ENCODE measurements at places on chromosomes 1 and 21.
A peak's percentile ranks its signal among the peaks of the same experiment; 100 is the strongest.

DNA sequence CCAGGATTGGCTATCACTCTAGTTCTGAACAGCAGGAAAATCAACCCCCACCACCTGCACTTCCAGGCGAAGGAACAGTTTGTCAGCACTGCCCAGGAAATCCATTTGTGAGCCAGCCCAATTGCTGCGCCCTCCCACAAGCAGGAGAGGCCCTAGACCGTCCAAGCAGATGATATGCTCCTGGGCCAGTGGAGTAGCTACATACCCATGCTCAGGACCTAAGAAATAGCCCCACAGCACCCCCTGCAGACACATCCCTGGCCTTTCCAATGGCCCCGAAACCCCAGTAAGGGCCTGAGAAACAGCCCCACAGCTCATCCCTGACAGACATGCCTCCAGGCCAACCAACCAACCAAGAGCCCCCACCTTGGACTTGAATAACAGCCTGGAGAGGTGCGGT is 111.5 kb upstream of the ZC3H11B start:
- no peak for DNase-seq

GRCh38 chr1:54976747-54977146 is 3.7 kb upstream of the TMEM61 start:
- DNase-seq = no peak

DNA sequence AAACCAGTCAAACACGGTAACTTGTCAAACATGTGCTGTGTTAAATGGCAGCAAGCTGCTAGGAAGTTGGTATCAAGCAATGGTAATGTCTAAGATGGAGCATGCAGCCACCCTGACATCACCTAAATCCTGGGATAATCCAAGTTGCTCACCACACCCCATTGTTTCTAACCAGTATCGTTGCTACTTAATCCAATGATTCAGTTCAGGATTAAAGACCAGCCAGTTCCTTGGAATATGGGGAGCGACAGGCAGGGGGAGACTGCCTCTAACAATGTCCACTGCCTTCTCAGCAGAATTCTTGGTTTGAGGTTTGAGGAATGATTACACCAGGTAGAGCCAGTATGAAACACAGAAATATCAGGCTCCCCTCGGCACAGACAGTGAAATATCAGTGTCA is 122.1 kb upstream of the IFFO2 start:
- no peak for DNase-seq

GRCh38 chr1:244035358-244035757 is 15.7 kb upstream of the ZBTB18 start:
- no peak for DNase-seq

GRCh38 chr1:117479086-117479485 is 111.8 kb downstream of the MAN1A2 start:
- no peak for DNase-seq

- no peak for DNase-seq
These were observed 120.6 kb upstream of the KCND3 start for GRCh38 chr1:112110031-112110430.

GRCh38 chr1:115179397-115180079 is 90.2 kb upstream of the TSPAN2 start:
- DNase-seq = no peak

GRCh38 chr1:200090252-200091159 is 63.0 kb downstream of the NR5A2 start:
- DNase-seq = no peak

DNA sequence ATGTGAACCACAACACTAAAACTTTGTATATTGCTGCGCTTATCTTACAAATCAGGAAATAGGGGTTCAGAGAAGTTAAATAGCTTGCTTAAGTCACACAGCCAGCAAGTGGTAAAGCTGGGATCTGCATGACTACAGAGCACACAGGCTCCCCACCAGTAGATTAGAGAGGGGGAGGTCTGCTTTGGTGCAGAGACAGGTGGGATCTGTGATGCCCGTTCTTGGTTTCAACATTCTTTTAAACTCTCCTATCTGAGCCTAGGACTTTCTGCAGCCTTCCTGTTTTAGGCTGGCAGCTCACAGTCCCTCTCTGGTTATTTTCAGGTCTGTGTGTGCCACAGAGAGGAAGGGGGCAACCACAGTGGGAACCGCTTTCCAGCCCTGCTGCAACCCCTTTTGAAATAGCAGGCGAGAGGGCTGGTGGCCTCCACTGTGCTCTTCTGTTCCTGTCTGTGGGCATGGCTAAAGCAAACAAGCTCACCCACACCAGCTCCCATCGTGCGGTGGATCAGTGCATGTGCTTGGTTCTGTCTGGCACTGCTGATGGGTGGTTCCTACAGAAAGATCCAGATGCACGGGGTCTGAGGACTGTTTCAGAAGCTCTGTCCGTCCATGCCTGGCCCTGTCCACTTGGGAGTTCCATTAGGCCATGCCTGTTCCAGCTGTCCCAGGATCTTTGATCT is 1.7 kb upstream of the IL6R start:
- no peak for DNase-seq

DNA sequence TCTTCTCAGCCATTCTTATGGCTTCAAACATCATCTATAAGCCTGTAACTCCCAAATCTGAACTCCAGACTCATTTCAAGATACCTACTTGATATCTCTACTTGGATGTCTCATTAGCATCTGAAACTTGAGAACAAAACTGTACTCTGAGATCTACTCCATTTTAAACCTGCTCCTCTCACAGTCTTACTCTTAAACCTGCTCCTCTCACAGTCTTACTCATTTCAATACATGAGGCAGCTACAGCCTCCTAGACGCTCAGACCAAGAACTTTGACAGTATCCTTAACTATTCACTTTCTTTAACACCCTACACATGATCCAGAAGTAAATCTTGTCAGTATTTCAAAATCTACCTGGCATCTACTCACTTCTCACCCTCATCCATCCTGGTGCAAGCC is 54.3 kb downstream of the NBPF6 start:
- no peak for DNase-seq

- DNase-seq = no peak
These were observed 36.1 kb downstream of the CLSTN1 start for GRCh38 chr1:9787702-9788101.

- DNase-seq = peak; percentile 74
These were observed 546 bp downstream of the POU2F1 start for GRCh38 chr1:167221126-167221737.

- no peak for DNase-seq
These were observed 123.6 kb upstream of the B3GALT2 start for GRCh38 chr1:193309936-193310475.

DNA sequence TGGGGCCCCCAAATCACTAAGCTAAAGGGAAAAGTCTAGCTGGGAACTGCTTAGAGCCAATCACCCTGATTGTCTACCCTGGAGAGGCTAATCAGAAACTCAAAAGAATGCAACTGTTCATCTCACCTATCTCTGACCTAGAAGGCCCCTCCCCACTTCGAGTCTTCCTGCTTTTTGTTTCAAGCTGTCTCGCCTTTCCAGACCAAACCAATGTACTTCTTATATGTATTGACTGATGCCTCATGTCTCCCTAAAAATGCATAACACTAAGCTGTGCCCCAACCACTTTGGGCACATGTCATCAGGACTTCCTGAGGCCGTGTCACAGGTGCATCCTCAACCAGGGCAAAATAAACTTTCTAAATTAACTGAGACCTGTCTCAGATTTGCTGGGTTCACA is 209.5 kb downstream of the APP start:
- no peak for DNase-seq

DNA sequence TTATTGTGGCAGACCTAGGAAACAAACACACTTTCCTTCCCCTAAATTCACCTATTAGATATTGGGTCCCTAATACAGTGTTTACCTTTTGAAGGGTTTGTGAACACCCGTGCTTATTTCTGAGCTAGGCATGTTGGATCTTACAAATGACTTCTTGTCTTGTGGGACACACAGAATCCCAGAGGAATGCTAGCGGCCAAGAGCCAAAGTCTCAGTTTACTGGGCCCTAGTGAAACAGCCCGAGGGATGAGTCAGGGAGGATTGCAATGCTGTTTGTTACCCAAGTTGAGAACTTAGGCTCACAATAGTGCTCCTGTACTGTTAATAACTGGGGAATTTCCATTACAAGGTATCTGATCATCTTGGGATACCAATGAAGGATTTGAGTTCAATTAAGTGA is 100.1 kb upstream of the AKT3 start:
- no peak for DNase-seq

GRCh38 chr1:7681401-7681800 is 89.7 kb upstream of the VAMP3 start:
- DNase-seq = no peak

DNA sequence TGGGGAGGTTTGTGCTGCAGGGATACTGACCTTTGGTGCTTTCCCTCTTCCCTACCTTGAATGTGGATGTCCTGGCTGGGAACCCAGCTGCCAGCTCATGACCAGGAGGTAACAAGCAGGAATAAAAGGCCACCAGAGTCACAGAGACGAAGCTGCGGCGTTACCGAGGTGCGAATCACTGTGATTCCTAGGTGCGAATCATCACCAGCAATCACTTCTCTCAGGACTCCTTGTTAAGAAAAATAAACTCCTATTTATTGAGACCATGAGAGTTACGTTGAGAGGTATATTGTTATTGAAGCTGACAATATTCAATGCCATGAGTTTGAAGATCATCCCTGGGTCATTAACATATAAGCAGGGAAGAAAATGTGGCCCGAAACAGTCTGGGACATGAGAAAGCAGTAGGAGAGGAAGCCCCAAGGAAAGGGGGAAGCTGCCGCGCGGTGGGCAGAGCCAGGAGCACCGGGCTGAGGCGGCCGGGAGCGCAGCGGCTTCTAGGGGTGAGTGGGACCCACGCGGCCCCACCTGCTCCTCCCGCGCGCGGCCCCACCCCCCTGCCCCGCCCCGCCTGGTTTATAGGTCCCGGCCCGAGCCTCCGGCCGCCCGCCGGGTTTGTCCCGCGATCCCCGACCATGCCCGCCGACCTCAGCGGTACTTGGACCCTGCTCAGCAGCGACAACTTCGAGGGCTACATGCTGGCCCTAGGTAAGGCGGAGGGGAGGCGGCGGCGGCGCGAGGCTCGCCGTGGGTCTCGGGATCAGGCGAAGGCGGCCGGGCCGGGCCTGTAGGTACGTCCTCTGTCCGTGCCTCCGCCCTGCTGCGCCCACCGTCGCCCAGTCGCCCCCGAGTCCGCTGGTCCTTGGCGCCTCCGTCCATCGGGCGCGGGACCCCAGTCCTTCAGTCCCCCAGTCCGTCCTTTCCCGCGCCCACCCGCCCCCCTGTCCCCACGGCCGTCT is at the start of gene RBP7:
Gene RBP7 (plus strand): TSS at position 605 of the 959 bp plus-strand sequence. CDS start 31 bp downstream, at position 636.
- DNase-seq = peak; percentile 55

DNA sequence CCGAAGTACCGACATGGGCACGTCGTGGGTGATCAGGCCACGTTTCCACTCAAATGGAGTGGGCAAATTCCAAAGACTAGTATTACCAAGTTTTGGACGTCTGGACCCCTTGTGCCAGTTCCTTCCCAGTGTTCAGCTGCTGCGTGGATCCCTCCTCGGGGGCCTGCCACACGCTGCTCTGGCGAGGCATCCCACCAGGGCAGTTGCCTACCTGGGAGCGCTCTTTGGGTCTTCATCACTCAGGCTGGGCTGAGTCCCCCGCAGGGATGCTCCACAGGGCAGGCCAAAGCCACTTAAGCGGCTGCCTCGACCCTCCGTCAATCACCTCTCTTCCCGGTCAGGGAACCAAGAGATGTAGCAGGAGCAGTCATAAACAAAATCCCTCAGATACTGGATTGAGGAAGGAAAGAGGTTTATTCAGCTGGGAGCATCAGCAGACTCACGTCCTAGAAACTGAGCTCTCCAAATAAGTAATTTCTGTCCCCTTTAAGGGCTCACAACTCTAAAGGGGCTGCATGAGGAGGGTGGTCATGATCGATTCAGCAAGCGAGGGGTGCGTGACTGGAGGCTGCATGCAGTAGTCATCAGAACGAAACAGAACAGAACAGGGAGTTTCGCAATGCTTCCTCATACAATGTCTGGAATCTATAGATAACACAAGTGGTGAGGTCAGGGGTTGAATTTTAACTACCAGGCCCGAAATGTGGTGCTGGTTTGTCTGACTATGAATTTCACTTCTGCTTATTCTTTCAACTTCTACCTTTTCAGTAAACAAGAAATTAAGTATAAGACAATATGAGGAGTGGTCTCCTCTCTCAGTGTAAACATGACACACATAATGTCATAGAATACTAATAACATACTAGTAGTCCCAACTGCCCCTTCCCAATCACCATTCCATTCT is 998.6 kb upstream of the NCAM2 start:
- no peak for DNase-seq

- no peak for DNase-seq
These were observed 40.3 kb downstream of the XPR1 start for GRCh38 chr1:180672105-180672504.

DNA sequence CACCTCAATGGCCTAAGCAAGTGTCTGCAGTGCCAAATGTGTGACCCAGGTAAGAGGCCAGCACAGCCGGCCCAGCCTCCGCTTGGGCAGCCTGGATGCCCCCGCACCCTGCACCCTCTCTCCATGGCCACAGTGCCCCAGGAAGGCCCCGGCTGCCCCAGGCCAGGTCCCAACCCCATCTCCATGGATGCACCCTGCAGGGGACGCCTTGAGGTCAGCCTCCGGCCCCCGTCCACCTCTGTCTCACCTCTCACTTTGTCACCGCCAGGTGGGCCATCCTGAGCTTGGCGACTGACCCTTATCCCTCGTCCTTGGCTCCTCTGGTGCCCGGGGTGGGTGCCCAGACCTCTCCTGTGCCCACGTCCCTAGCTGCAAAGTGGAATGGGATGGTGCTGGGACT is 2.2 kb downstream of the TNFRSF14 start:
- no peak for DNase-seq

DNA sequence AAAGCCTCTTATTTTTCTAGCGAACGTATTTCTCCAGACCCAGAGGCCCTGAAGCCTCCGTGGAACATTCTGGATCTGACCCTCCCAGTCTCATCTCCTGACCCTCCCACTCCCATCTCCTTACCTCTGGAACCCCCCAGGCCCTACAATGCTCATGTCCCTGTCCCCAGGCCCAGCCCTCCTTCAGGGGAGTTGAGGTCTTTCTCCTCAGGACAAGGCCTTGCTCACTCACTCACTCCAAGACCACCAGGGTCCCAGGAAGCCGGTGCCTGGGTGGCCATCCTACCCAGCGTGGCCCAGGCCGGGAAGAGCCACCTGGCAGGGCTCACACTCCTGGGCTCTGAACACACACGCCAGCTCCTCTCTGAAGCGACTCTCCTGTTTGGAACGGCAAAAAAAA is 68.7 kb downstream of the ALPL start:
- DNase-seq = no peak

- DNase-seq = no peak
These were observed 206.0 kb downstream of the CAMTA1 start for GRCh38 chr1:6991266-6991665.

All from ecto neural progenitor cell (in vitro differentiated cells).